Kidney epithelial cell (primary cell): ENCODE measurements at places on chromosomes 5 and 9.

- no peak for DNase-seq
Observed at GRCh38 chr9:136511670-136512592, 29.1 kb upstream of the SEC16A start.

- no peak for DNase-seq
Observed at GRCh38 chr9:1473956-1474634, 423.9 kb downstream of the DMRT2 start.

- no peak for DNase-seq
Observed at GRCh38 chr5:64457846-64458245, 48.0 kb upstream of the RGS7BP start.

GRCh38 chr9:134458207-134459108 is 132.2 kb downstream of the RXRA start:
- DNase-seq, result no peak

DNA sequence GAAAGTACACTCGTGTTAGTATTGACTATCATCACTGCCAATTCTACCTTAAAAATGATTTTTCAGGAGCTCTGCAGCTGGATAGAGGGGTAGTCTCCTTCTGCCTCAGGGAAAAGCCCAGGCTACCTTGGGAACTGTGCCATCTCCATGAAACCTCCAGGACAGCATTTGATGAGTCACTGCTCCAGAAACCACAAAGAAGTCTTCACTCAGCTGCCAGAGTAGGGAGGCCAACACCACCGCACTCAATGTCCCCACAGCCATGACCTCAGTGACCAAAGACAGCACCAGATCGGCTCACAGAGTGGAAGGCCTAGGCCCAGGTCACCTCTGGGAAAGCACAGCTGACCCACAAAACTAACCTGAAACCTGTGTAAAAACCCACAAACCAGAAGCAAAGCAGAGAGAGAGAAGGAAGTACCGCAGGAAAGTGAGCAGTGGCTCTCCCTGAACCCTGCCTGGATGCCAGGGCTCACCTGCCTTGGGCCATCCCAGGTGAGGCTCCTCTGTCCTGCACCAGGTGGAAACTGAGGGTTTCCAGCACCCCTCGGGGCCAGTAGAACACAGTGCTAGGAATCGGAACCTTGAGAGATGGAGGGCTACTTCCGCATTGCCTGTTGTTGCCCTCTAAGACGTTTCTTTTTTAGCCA is 30.0 kb downstream of the S1PR3 start:
- DNase-seq, result peak; percentile 58

DNA sequence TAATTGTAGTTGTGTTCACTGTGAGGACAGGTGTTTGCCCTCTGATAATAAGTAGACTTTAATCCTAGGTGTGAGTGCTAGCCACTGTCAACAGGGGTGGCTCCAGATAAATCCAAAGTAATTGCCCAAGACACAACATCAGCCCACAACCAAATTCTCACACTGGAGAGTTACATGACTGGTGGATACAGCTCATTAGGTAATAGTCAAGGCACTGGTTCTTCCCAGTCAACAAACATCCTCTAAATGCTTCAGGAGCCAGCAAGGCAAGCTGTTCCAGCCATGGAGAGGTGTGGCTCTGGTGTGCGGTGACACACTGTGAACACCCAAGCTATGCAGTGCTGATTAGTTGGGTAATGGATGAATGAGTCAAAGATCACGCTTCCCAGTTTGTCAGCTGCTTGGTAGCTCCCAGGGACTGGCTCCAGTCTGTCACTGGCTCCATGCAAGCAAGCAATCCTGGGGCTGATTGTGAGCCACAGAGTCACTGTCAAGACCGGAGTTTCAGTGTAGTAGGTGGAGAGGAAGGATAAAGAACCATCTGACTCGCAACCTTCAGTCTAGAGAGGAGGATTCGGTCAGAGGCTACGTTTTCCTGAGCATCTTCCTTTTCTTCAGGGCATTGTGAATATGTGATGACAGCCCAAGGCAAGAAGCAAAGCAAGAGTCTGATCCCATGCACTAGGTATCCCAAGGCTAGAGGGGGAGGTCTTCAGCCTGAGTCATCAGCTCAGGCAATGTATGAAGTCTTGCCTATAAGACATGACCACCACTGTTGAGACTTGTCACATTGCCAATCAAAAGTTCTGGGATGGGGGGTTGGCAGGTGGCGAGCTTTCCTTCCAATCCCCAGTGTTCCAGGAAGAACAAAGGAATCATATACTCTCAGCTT is 63.1 kb downstream of the UGCG start:
- peak; percentile 99 for DNase-seq

DNA sequence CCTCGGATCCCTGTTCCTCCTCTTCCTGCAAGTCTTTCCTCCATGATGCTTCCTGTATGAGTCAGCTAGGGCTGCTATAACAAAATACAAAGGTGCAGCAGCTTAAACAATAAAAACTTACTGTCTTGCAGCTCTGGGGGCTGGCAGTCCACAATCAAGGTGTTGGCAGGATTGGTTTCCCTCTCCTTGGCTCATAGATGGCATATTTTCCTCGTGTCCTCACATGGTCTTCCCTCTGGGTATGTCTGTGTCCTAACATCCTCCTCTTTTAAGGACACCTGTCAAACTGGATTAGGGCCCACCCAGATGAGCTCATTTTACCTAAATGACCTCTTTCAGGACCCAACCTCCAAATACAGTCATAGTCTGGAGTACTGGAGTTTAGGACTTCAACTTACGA is 117.5 kb downstream of the MED10 start:
- no peak for DNase-seq

DNA sequence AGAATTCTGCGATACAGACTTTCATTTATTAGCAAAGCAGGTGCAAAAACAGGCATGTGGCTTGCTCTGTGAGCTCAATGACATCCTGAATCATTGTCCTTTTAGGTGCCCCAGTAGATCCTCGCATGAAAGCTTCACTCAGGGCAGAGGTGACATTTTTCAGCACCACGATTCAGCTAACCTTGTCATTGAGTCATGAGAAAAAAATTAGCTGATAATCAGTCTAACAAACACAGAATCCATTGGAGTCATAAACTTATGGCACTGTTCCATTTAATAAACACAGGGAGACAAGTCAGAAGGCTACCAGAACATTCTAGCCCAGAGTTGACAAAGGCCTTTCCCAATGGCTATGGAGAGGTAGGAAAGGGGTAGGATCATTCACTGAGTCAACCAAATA is 104.8 kb upstream of the RAD23B start:
- DNase-seq, result no peak
